ENCODE measurements at places on chromosomes 11 and 22.

- DNase-seq: no peak
Observed at GRCh38 chr22:34427841-34428240, 507.6 kb upstream of the LARGE1 start.

DNA sequence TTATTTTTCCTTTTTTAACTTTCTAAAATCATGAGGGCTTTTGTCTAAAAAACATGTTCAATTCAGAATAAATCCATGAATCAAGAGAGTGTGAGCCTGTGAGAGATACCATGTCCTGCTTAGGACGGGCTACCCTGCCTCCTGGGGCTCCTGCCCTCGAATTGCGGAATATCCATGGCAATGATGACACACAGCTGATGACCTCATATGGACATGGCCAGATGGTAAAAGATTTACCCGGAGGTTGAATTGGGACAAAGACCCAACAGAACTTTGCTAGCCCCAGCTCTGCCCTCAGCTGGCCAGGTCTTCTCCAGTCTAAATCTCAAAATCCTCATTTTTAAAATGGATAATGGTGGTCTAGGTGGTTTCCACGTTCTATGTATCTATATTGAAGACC, 538.1 kb upstream of the API5 start:
- DNase-seq: no peak

GRCh38 chr11:77126156-77126775, 1.8 kb upstream of the MYO7A start:
- no peak for DNase-seq

DNA sequence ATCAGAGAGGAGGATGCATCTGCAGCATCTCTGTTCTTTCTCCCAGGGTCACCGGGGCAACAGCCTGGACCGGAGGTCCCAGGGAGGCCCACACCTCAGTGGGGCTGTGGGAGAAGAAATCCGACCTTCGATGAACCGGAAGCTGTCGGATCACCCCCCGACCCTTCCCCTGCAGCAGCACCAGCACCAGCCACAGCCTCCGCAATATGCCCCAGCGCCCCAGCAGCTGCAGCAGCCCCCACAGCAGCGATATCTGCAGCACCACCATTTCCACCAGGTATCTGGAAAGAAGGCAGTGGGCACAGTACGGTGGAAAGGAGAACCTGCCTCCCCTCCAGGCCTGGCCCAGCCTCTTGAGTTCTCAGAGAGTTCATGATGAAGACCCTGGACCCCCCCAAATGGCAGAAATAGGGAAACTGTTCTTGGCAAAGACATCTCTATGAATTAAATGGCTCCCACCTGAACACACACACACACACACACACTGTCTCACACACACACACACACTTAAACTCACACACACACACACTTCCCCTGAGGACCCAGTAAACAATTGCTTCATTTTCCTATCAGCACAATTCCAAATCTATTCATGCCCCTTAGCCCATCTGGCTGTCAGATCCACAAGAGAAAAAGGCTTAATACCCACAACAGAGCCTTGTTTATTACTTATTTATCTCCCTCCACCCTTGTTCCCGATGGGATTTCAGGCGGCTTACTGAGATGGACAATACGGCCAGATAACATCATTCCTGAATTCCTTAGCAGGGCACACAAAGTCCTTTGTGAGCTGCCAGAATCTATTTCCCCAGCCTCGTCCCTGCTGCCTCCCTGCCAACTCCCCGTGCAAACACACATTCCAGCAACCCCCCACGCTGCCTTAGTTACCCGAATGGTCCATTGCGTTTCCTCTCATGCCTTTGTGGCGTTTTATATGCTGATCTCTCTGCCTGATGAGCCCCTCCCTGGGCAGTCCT, 8.1 kb downstream of the TMA7B start:
- DNase-seq: no peak

GRCh38 chr11:89293965-89294679, 116.4 kb downstream of the TYR start:
- DNase-seq: no peak

- no peak for DNase-seq
Observed at GRCh38 chr11:118305726-118306125, 1.2 kb downstream of the CD3E start.
